ENCODE measurements at places on chromosomes 11 and 22. TPM values are rescaled to one million over a fixed set of nuclear protein-coding genes. Genes with fewer than 3 reads are reported as not detected.

Gene CRYBA4
- total RNA-seq, result not detected

Gene OR2AT4
- total RNA-seq, result not detected

Gene TBX1
- not detected for total RNA-seq

Gene MS4A15
- not detected for total RNA-seq

Gene NCAPH2
- 20.0 TPM for total RNA-seq

Gene MMP13
- total RNA-seq, result not detected

Gene DBX1
- not detected for total RNA-seq

Gene KCTD14
- 2.5 TPM for total RNA-seq

Gene NEFH
- 2.3 TPM for total RNA-seq

Gene PRRG4
- 0.32 TPM for total RNA-seq

Gene IL18
- total RNA-seq, result not detected

Gene FOXRED2
- total RNA-seq, result 3.9 TPM

Gene MMP11
- 6.8 TPM for total RNA-seq

Gene AMBRA1
- 17.3 TPM for total RNA-seq

Gene CCDC116
- total RNA-seq, result 0.16 TPM

Gene MFNG
- total RNA-seq, result not detected

Gene C11orf24
- total RNA-seq, result 50.7 TPM

Gene OR4C13
- not detected for total RNA-seq

Gene RIBC2
- total RNA-seq, result 0.32 TPM

Gene SMC1B
- total RNA-seq, result not detected

Gene NLRP14
- total RNA-seq, result not detected

Gene FCHSD2
- 4.2 TPM for total RNA-seq

Gene SAC3D1
- 10.4 TPM for total RNA-seq

Gene CCDC73
- total RNA-seq, result not detected

Gene C11orf86
- total RNA-seq, result not detected

Gene SERPIND1
- total RNA-seq, result under 0.01 TPM

Gene SERHL2
- total RNA-seq, result 3.6 TPM

Gene ART1
- total RNA-seq, result not detected

Gene OTOG
- not detected for total RNA-seq

Gene SGSM1
- total RNA-seq, result not detected

Gene SAA4
- not detected for total RNA-seq

Gene APOBEC3F
- 1.4 TPM for total RNA-seq

Gene MRPL21
- total RNA-seq, result 45.9 TPM

Gene OR52N5
- not detected for total RNA-seq

Gene KDM4E
- total RNA-seq, result not detected

Gene PHLDB1
- total RNA-seq, result 99.8 TPM

Gene TCIRG1
- 87.0 TPM for total RNA-seq

Gene PDE2A
- 4.4 TPM for total RNA-seq

Gene GLB1L3
- not detected for total RNA-seq
